Left ventricle myocardium superior (tissue), 1 donor: ENCODE measurements at places on chromosomes 4 and X. TPM values are rescaled to one million over a fixed set of nuclear protein-coding genes. Genes with fewer than 3 reads are reported as not detected.

SAGE1 gene
- not detected for total RNA-seq

PDHA1 gene
- 1,321 TPM for total RNA-seq

TMEM154 gene
- 3.3 TPM for total RNA-seq

BANK1 gene
- total RNA-seq: 0.12 TPM

MUC7 gene
- not detected for total RNA-seq

REELD1 gene
- not detected for total RNA-seq

CHRNA9 gene
- not detected for total RNA-seq

THOC2 gene
- 27.6 TPM for total RNA-seq
